ENCODE measurements at places on chromosomes 5 and 9.

- no peak for DNase-seq
These were observed 218.1 kb upstream of the NREP start for GRCh38 chr5:111975133-111975532.

- no peak for DNase-seq
These were observed 39.7 kb downstream of the ROPN1L start for GRCh38 chr5:10481241-10481935.

GRCh38 chr9:81686614-81687520 lies 2.5 kb downstream of the TLE1 start:
- peak; percentile 74 for DNase-seq

DNA sequence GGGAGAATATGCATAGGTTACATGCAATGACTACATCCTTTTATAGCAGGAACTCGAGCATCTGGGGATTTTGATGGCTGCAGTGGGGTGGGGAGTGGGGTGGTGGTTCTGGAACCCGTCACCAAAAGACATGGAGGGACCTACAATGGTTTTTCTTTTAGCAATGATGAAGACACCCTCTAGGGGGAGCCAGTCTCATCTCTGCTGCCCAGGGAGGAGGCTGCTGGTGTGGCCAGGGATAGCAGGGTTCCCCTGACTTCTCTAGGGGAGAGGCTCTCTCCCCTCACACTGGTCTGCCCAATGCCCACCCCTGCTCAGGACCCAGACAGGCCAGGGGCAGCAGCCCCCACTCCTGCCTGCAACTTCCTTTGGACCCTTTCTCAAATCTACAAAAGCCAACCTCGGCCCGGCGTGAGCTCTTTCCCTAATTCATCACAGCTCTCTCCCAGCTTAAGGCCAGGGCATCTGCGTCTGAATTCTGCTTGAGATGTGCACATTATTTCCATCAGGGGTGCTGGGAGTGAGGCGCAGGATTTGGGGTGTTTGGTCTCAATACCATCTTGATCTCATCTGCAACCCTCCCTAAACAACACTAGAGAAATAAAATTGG lies 73.6 kb upstream of the RETREG1 start:
- DNase-seq, result peak; percentile 22

DNA sequence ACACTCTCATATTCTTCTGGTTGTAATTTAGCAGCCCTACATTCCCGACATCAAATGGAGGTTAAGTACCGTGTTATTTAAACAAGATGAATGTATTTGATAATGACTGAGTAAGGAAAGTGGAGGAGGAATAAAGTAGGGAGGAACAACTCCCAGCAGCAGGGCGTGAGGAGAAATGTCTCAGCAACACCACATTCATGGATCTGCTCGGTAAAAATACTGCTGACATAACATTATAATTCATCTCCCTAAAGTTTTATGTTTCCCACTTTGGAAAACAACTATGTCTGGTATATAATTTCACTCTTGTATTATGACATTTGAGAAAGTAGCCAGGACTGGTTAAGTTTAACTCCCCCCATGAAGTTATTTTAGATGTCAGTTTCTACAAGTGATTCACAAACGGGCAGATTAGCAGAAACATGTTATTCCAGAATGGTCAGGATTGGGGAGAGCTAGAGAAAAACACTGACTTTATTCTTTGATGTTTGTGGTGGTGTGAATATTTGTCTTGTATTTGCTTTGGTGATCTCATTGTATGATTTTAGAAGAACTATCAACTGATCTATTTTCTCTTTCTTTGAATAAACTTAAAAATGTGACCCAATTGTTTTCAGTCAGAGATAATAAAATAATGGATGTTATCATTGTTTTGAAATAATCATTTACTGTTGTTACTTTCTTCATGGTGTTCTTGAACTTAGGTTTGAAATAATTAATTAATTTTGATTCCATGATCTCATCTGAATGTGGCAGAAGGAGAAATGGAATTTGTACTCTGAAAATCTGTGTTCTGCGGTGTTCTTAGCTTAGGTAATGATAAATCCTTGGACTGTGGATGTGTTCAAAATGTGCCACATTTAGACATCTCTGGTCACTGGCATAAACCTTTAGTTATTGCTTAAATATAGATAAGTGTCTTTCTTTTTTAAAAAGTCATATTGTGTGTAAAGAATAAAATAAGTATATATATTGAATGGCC lies 303.6 kb upstream of the ZNF608 start:
- DNase-seq, result no peak

DNA sequence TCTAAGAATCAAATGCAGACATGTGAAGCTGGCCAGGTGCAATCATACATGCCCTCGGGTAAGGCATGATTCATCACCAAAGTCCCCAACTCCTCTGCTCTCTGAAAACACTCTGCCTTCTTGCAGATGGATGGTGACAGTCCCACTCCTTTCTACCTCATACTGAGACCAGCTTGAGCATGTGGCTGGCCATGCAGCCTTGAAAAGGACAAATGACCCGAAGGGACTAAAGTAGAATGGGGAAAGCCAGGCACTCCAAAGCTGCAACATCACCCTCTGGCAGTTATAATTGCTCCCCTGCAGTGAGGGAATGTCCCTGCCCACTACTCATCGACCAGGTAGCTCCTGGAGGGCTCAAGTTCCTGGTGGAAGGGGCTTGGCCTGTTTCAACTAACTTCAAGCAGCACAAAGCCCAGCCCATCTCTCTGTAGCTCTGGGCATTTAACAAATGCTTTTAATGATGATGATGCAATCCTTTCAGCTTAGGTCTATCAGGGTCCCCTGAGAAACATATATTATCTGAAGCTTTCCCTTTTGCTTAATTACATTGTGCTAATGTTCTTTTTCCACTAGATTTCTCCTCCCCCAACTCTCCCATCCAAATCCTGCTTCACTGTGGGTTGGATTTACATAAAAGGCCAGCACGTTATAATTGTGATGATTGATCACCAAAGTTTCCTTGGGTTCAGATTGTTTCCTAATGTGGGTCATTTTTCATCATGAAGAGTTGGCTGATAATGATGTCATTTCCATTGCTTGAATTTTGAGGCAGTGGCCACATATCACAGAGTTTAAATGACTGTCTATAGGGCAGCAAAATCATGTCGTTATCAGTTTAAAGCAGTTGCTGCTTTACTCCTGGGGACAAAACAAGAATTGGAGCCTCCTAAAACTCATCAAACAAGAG lies 436.5 kb upstream of the SLC30A5 start:
- DNase-seq, result no peak

DNA sequence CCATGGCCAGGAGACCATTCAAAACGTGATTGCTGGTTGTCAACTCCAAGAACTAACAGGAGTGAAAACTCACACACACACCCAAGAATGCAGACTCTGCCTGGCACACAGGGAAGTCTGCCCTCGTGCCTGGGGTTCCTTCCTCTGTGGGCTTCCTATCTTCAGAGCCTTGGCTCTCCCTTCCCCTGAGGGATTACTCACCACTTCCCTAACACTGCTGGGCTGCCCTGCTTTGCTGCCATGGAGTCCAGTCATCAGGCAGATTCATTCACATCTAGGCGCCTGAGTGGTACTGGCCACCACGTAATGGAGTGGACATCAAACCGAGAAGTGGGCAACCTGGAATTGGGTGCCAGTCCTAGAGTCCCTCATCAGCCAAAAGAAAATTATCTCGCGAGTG lies 76.4 kb upstream of the PRSS3 start:
- no peak for DNase-seq

GRCh38 chr9:89631384-89631783 lies 26.6 kb downstream of the GADD45G start:
- DNase-seq, result no peak

GRCh38 chr5:132540764-132541163 lies 2.6 kb downstream of the IL5 start:
- no peak for DNase-seq

GRCh38 chr5:72956324-72957140 lies 691 bp downstream of the FCHO2 start:
- peak; percentile 38 for DNase-seq

GRCh38 chr5:5141339-5141599 lies 1.1 kb downstream of the ADAMTS16 start:
- DNase-seq, result no peak

GRCh38 chr5:112637343-112637742 lies 100.3 kb upstream of the APC start:
- no peak for DNase-seq

- DNase-seq, result no peak
These were observed 53.0 kb downstream of the NIM1K start for GRCh38 chr5:43244823-43245565.

DNA sequence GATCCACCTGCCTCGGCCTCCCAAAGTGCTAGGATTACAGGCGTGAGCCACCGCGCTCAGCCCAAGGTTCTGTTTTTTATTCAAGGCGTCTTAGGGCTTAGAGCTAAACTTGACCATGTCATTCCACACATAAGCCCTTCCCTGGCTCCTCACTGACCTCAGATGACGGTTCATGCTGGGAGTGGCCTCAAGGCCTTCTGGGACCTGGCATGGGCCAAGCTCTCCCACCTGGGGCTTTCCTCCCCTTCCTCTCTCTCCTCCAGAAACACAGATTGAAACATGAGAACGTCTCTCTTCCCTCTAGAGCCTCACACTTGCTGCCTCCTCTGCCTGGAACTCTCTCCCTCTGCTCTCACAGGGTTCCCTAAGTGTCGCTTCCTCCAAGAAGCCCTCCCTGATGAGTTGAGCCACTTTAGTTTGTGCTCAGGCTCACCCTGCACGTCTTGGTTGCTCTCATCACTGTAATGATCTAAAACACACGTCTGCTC lies 155.6 kb upstream of the IER5L start:
- DNase-seq, result no peak

GRCh38 chr5:78574731-78575161 lies 73.8 kb downstream of the LHFPL2 start:
- DNase-seq, result no peak

DNA sequence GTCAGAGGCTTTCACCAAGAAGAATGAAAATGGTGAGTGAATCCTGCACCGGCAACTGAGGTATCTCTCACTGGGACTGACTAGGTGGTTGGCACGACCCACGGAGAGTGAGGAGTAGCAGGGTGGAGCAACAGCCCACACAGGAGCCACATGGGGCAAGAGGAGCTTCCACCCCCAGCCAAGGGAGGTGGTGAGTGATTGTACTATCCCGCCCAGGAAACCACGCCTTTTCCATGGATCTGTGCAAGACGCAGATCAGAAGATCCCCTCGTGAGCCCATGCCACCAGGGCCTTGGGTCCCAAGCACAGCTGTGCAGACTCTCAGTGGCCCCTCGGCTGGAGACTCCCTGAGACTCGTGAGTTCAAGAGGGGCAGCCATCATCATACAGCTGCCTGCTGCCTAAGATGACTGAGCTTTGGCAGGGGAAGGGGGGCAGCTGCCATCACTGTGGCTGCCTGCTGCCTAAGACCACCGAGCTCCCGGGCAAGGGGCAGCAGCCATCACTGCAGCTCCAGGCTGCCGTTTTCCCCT lies 229.5 kb downstream of the AP3B1 start:
- DNase-seq, result no peak

DNA sequence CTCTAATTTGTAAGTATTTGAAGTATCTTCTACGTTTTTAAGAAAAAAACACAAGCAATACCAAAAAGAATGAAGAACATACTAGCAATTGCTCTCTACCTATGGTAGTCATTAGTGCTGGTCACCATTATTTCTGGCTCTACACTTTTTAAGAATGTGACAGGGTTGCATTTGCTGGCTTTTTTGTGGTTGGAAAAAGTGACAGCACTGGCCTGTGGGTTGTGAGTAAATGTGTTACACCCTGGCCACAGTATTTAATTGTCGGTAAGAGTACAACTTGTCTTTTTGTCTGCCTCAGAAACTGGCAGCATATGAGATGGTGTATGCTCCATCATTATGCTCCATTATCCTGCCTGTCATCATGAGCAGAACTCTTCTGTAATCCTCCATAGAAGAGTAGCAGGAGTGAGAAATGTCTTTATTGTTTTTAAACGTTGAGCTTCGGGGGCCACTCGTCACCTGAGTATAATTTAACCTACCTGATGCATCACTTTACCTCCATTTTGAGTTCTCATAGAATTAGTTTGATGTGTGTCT lies 449.8 kb downstream of the ISL1 start:
- DNase-seq, result no peak

- no peak for DNase-seq
These were observed 268.7 kb downstream of the IRX2 start for GRCh38 chr5:2482778-2483177.

- DNase-seq, result no peak
These were observed 223.7 kb downstream of the DMRT2 start for GRCh38 chr9:1273859-1274258.

GRCh38 chr5:36590513-36591286 lies 15.7 kb upstream of the SLC1A3 start:
- no peak for DNase-seq

- no peak for DNase-seq
These were observed 211.2 kb upstream of the OTULINL start for GRCh38 chr5:14370386-14370785.

All from progenitor cell of endocrine pancreas (in vitro differentiated cells).